Right ventricle myocardium superior (tissue), 1 donor: ENCODE measurements at places on chromosomes 6 and 20. TPM values are rescaled to one million over a fixed set of nuclear protein-coding genes. Genes with fewer than 3 reads are reported as not detected.

DNA sequence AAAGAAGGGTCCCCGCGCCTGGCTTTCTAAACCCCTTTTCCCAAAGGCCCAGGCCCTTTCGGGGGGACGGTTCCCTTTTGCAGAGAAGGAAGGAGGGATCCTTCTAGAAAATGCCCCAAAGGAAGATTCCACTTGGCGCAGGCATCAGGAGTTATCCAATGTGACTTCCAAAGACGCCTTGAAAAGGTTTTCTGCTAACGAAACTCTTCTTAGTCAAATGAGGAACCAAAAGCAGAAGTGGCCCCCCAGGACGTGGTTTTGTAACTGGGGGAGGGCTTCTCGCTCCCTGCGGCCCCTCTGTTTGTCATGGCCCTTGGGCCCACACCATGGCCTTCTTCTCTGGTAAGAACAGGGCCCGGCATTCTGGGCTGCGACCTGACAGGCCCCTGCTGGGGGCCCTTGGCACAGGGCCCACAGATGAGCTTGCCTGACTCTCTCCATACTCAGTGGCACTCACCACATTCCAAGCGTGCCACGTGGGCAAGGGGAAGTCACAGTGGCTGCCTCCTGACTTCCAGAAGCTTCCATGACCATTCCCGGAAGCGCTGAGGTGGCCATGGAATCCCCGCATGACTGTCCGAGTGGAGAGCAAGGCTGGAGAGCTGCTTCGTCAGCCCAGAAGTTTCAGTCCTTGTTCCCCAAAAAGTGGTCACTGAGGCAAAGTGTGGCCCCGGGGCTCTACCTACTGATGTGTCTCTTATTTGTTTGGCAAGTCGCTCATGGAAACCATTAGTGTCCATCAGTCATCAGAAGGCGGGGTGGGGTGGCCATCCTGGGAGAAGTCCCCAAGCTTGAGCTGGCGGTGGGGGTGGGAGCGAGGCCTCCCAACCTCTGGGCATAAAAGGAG is 834 bp upstream of the CTSZ start:
- DNase-seq, result peak; percentile 74

GRCh38 chr20:12063106-12063684 is 145.5 kb downstream of the BTBD3 start:
- no peak for DNase-seq

GRCh38 chr20:14951707-14952418 is 614.5 kb upstream of the FLRT3 start:
- DNase-seq, result no peak

DNA sequence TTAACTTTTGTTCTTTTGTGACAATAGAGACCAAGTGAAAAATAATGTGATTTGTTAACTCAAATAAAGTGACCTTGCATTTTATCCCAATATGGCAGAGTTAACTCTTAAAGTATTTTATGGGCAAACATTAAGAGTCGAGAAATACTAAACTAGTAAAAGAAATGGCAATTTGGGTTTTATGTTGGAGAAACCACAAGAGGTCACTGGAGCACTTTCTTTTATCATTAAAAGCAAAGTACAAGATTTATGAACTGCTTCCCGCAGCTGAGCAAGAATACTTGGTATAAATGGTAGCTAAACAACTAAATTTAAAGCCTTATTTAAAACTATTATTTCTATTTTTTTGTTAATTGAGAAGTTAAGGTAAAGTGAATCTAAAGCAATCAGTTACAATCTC is 33.5 kb upstream of the MCM9 start:
- no peak for DNase-seq

GRCh38 chr6:30757261-30757904 is 13.0 kb upstream of the IER3 start:
- peak; percentile 66 for DNase-seq

GRCh38 chr20:4726710-4727397 is 5.1 kb downstream of the PRND start:
- no peak for DNase-seq

The SLC17A1 gene
- not detected for total RNA-seq

The ARMC2 gene
- 9.5 TPM for total RNA-seq

GRCh38 chr6:14058029-14058695 is 59.4 kb upstream of the CD83 start:
- DNase-seq, result no peak

The TIAM2 gene
- 8.4 TPM for total RNA-seq

GRCh38 chr20:62203378-62204030 is 16.6 kb downstream of the HRH3 start:
- DNase-seq, result peak; percentile 22

GRCh38 chr20:46145713-46146112 is 27.6 kb downstream of the CD40 start:
- DNase-seq, result no peak

DNA sequence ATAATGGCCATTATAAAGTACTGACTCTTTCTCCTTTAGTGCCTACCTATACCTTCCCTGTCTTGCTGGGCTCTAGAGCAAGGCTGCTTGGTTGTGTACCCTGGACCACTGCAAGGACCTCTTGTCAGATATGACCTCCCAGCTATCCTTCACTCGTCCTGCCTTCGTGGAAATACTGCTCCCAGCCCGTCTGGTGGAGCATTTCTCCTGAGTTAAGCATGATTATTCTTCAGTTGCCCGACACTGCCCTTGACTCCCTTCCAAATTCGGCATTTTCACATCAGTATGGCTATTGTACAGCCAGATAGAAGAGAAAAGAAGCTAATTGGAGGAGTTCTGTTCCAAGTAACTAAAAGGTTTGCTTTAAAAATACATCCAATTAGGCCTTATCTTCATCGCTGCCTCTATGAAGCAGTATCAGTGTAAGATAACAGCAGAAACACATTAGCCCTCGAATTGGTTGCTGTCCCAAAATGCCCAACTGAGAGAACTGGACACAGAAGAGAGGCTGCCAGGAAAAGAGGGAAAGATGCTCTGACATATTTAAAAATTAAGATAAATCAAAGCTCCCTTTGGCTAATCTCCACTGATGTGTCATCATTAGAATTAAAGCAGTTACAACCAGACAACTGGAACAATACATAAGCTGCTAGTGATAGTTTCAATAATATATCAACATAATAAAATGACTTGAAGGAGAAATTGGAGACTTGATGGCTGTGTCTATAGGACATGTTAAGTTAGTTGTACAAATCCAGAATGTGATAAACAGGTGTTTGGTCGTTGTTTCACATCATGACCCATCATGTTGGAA is 54.4 kb downstream of the OPRM1 start:
- no peak for DNase-seq

The GPLD1 gene
- 1.0 TPM for total RNA-seq

GRCh38 chr6:15089569-15090144 is 156.2 kb upstream of the JARID2 start:
- peak; percentile 55 for DNase-seq

- no peak for DNase-seq
Measured at GRCh38 chr6:90173262-90173925, 123.2 kb downstream of the BACH2 start.

The NKX2-4 gene
- total RNA-seq, result not detected

GRCh38 chr6:54850114-54850513 is 3.5 kb downstream of the FAM83B start:
- DNase-seq, result no peak

DNA sequence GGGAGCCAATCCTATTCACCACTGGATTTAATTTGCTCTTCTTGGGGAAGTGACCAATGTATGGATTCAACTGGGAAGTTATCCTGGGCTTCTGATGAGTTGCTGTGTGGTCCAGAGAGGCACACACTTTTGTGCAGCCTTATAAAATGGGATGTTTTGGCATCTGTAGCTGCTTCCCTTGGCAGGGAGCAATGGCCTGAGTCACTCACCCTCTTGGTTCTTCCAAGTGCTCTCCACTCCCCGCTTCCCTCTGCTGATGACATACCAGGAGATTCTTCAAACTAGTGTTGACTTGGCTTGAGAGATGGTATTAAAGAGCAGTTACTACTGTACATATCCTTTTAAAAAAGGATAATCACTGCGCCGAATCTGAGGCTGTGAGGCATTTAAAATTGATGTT is 105.8 kb downstream of the JARID2 start:
- DNase-seq, result peak; percentile 49

GRCh38 chr6:166989427-166990032 is 9.7 kb upstream of the CEP43 start:
- DNase-seq, result no peak

The NNAT gene
- total RNA-seq, result not detected

The LY6G6C gene
- not detected for total RNA-seq

The LPA gene
- total RNA-seq, result not detected

The BNIP5 gene
- total RNA-seq, result not detected

DNA sequence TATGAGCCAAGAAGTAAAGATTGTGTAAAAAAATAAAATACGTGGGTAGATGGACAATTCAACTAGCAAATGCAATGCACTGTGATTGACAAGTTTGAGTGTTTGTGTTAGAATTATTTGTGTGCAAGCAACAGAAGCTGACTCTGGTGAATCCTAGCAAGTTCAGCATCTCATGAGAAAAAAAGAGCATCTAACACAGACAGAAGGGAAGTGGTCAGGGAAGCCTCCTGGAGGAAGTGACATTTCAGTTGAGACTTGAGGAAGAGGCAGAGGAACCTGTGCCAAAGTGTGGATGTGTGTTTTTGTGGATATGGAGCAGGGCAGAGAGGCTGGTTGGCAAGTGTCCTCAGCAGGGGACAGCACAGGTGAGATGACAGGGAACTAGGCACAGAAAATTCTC is 248.7 kb downstream of the ZNF217 start:
- no peak for DNase-seq

- DNase-seq, result no peak
Measured at GRCh38 chr6:164826831-164827468, 482.5 kb downstream of the C6orf118 start.

DNA sequence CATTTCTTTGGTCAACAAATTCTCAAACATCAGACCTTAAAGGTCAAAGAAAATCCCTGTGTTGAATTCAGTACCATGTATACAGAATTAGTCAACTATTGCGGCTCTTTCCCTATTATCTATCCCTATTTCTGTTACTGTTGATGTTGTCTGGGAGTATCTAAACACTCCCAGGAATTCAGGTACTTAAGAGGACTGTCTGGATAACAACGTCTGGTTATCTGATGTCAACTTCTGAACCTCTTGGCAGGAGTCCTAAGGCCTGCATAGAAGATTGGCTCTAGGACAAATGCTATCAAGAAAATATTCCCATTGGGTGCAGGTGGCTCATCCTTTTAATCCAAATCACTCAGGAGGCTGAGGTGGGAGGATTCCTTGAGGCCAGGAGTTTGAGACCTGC is 255.6 kb downstream of the KHDC1L start:
- DNase-seq, result no peak

DNA sequence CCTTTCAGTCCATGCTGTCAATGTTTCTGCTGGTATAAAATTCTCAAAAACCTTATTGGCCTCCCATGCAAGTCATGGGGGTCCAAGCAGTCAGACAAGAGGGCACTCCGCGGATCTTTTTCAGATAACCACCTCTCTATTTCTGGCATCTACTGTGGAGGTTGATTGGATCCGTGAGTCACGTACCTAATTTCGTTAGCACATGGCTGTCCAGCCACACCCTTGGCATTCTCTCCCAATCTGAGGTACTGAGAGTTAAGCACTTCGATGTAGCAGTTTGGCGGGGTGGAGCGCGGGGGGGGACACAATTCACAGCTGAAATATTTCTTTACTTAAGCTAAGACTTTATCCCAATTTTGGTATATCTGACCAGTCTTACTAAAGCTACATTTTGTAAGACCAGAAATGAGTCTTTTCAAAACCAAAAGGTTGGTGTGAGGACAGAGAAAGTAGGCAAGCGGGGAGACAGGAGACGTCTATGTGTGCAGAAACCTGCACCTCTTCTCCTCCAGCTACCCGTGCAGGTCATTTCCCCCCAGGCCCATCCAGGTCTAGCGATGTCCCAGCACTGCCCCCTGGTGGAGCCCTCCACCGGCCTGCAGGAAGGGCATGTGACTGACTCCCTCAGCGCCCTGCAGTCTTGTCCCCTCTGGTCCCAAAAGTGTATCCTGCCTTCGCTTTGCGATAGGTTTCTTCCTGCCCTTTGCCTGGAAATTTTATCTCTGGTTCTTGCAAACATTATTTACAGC is 113.1 kb downstream of the ADAT2 start:
- DNase-seq, result peak; percentile 51

The CCN6 gene
- not detected for total RNA-seq

The THEMIS gene
- 0.13 TPM for total RNA-seq

DNA sequence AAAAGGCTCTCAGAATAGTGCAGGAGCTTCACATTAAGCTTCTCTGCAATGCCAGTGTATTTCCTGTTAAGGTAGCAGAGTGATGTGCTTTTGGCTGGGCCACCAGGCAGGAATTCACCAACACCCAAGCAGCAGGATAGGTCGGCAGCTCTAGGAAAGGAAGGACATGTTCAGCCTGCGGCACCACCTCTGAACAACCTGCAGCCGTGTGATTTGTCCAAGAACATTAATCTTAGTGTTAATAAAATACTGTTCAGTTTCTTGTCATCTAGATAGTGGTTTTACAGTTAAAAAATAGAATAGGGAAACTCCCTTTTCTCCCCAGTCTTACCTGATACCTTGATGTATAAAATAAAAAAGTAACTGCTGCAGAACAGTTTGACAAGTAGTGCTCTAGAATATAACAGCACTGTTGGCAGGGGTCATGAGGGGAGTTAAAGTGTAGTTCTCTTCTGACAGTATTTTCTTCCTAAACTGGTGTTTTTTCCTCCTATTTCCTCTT is 18.8 kb downstream of the ZNF292 start:
- no peak for DNase-seq

DNA sequence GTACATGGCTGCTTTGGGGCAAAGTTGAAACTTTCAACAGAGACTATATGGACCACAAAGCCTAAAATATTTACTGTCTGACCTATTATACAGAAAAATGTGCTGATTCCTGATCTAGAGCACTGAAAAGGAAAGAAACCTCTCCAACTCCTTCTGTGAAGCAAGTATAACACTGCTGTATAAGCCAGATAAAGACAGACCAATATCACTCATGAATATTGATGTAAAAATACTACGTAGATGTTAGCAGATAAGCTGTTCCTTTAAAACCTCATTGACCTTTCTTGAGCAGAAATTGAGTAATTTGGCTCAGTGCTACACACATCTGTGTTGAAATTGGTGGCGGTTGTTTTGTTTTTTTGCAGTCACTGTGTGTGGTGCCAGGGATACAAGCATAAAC is 69.9 kb upstream of the HDAC2 start:
- DNase-seq, result no peak

The MUCL3 gene
- total RNA-seq, result not detected

The SLC22A2 gene
- not detected for total RNA-seq

DNA sequence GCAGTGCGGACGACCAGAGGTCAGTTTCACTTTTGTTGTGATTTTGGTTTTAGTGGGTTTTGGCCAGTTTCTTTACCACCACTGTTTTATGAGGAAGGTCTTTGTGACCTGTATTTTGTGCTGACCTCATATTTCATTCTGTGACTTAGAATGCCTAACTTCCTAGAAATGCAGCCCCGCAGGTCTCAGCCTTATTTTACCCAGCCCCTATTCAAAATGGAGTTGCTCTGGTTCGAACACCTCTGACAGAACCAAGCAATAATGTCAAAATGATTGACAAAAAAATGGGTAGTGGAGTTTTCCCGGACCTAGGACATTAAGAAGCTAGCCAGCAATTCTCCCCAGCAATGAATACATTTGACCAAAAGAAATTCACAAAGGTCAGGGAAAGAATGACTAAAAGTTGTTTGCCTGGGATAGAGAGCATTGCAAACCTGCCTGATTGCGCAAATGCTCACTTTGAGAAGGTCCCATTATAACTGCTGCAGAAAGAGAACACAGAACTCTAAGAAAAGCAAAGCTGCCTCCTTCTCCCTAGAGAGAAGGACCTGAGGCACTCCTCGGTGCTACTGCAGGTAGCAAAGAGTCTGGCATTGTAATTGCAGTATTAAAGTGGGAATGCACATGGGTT is 288.8 kb downstream of the ADGB start:
- DNase-seq, result no peak

The PRL gene
- not detected for total RNA-seq

The TBX18 gene
- 5.5 TPM for total RNA-seq

The DACT2 gene
- 1.6 TPM for total RNA-seq

The SRSF12 gene
- not detected for total RNA-seq

- no peak for DNase-seq
Measured at GRCh38 chr6:5723841-5724691, 282.7 kb downstream of the NRN1 start.
